ENCODE measurements at places on chromosomes 5 and 9.
A peak's percentile ranks its signal among the peaks of the same experiment; 100 is the strongest.

DNA sequence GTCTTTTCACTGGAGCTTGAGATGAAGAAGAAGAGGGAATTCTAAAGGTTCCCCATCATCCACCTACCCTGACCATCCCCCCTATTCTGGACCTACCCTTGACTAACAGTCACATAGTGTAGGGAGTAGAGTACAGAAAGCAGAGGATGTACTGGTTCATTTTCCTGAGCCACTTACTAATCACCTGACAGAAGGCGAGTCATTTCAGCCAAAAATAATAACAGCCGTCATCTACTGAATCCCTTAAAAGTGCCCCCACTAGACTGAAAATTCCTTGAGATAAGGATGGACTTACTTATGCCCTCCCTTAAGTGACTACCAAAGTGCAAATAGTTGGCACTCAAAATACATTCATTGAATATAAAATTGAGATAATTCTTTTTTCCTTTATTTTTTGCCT is 112.2 kb downstream of the FOXD1 start:
- no peak for DNase-seq

DNA sequence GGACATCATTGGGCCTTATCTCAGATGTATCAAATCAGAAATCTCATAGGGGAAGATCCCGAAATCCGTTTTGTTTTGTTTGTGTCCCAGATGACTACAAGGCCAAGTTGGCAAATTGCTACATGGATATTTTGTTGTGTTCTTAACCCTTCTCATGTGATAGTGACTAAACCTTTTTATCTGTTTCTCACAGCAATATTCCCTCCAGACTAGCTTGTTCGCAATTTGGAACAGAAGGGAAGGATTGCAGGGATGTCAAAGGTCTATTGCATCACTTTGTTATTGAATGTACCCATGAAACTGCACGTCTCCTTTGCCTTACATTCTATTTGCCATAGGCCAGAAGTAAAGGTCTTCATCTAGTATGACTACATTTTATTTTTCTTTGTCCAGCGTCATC is 453.9 kb downstream of the NFIB start:
- no peak for DNase-seq

- no peak for DNase-seq
Observed at GRCh38 chr9:16364347-16364746, 506.1 kb downstream of the BNC2 start.

GRCh38 chr9:82369251-82369945 is 380.8 kb downstream of the SPATA31D1 start:
- no peak for DNase-seq

GRCh38 chr5:56159521-56159947 is 73.6 kb downstream of the ANKRD55 start:
- no peak for DNase-seq

GRCh38 chr5:93331241-93331640 is 249.8 kb downstream of the NR2F1-AS1 start:
- DNase-seq = no peak

DNA sequence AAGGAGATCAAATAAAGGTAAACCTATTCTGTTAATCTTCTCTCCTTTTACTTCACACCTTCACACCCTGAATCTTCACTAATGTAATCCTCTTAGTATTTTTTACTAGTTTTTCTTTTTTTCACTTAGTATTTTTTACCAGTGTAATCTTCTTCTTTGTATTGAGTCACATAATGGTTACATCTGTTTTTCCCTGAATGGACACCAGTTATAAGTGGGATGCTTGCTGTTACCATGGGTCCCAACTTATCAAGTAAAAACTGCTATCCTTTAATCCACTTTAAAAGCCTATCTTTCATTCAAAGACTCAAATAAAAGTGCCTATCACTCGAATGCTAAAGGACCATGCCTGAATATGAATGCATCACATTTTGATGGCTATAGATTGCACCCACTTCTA is 15.1 kb downstream of the ZFAND5 start:
- no peak for DNase-seq

GRCh38 chr9:99809586-99810319 is 11.9 kb upstream of the NR4A3 start:
- no peak for DNase-seq

GRCh38 chr9:16032799-16033198 is 480.0 kb downstream of the CCDC171 start:
- no peak for DNase-seq

GRCh38 chr5:6450319-6450833 is 1.7 kb downstream of the UBE2QL1 start:
- no peak for DNase-seq

GRCh38 chr5:179731791-179732411 is 721 bp upstream of the MAML1 start:
- no peak for DNase-seq

DNA sequence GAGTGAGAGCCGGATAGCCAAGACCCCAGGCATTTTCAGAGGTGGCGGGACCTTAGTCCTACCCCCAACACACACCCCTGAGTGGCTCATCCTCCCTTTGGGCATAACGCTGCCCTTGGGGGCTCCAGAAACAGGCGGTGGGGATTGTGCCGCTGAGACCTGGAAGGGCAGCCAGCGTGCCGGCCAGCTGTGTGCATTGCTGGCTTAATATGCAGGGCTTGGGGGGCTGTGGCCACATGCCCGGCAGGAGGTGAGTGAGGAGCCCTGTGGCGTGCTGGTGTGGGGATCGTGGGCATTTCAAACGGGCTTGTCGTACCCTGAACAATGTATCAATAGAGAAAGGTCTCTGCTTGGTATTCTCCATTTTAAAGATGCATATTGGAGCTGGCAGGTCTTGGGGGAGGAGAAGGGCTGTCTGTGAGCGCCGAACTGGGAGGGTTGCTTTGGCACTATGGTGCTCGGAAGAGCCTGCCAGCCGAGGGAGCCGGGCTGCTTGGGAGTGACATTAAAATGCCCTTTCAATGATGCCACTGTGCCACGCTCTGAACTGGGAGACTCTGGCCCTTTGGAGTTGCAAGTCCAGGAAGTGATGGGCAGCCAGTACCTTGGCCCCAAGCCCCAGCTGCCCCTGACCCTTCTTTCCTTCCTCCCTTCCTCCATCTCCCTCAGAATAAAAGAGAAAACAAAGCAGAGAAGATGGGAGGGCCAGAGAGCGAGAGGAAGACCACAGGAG is 11.2 kb upstream of the OLFM1 start:
- no peak for DNase-seq

GRCh38 chr5:76199336-76200318 is 116.4 kb downstream of the SV2C start:
- no peak for DNase-seq

GRCh38 chr5:91956738-91957137 is 573.6 kb upstream of the ARRDC3 start:
- no peak for DNase-seq

- no peak for DNase-seq
Observed at GRCh38 chr5:103624675-103625074, 62.1 kb upstream of the NUDT12 start.

DNA sequence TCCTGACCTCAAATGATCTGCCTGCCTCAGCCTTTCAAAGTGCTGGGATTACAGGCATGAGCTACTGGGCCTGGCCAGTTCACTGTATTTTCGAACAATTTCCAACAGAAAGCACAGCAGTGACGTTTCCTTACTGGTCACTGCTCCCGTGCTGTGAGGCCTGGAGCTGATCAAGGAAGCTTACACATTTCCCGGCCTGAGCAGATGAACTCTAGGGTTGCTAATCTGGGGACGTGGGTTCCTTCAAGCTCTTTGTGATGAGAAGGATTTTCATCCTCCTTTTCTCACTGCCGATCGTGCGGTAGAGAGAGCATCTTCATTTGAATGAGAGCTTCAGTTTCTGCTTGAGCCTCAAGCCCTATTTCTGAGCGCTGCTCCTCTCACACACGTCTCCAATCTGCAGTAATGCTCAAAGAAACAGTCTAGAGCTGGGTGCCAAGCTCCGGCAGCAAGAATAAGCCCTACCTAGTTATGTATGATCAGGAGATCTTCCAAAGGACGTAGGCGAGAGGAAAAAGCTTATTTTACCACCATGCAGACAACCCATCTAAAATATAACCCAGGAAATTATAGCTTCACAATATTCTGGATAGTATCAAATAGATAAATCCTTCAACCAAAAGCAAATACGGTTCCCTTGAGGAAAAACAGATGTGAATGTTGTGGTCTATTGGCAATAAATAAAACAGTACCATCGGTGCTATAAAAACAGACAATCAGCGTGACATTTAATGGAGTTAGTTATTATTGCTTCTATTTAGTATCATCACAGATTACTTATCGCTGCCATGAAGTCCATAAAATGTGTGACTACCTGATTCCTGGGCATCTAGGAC is 7.3 kb upstream of the SPATA24 start:
- no peak for DNase-seq

- no peak for DNase-seq
Observed at GRCh38 chr9:69346596-69347390, 21.8 kb downstream of the ENTREP1 start.

- no peak for DNase-seq
Observed at GRCh38 chr9:121220996-121221663, 19.5 kb upstream of the RAB14 start.

DNA sequence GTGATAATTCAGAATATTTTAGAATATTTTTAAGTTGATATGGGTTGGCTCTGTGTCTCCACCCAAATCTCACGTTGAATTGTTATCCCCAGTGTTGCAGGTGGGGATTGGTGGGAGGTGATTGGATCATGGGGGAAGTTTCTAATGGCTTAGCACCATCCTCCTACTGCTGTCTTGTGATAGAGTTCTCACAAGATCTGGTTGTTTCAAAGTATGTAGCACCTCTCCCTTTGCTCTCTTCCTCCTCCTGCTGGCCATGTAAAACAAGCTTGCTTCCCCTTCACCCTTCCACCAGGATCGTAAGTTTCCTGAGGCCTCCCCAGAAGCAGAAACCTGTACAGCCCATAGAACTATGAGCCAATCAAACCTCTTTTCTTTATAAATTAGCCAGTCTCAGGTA is 214.6 kb upstream of the C9orf72 start:
- no peak for DNase-seq

GRCh38 chr5:103120607-103121200 is 603 bp downstream of the PPIP5K2 start:
- peak; percentile 7 for DNase-seq

Data from CD4-positive, alpha-beta memory T cell (primary cell).